ENCODE measurements at places on chromosomes 7 and 10. TPM values are rescaled to one million over a fixed set of nuclear protein-coding genes. Genes with fewer than 3 reads are reported as not detected.

DNA sequence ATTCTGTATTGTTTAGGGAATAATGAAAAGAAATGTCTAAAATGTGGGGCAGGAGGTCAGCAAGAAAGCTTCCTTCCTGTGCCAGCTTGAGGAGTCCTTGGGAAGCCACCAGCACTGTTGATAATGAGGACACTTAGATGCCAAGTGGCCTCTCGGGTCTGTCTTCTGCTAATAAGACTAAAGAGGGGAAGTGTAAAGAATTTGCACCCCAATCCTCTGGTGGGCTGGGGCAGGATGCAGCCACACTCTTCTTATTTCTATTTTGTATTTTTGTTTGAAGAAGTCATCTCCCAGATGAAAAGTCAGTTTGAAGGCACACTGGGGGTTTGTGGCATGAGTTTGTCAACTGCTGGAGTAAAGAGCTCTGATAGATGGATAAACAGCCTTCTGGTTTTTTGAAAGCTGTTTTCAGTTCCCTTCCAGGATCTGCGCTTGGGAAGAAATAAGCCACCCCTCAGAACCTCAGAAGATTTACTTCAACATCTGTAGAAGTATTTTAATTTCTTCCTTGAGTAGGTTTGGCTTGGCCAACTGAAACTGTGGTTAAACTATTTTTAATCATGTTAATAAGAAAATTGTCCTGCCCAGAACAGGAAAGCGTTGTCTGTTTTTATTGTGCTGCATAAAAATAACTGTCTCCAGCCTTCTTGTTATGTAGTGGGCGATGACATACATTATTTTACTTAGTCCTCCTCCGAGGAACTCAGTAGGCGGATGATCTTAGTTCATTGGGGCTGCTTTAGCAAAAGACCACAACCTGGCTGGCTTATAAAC is 128.8 kb upstream of the GPR26 start:
- no peak for DNase-seq
- H3K27me3 ChIP-seq, result peaks cover 30% of the 10 kb centered on the region
- H3K27ac ChIP-seq, result no peak overlapping the region
- H3K36me3 ChIP-seq, result no peaks in the 10 kb centered on the region
- H3K4me1 ChIP-seq, result no peaks in the 10 kb centered on the region

- H3K27ac ChIP-seq, result no peak overlapping the region
- H3K4me3 ChIP-seq, result no peak overlapping the region
- no peaks in the 10 kb centered on the region for H3K36me3 ChIP-seq
- no peak for DNase-seq
- H3K4me1 ChIP-seq, result no peaks in the 10 kb centered on the region
These were observed 249.7 kb downstream of the EMX2 start for GRCh38 chr10:117792214-117792613.

DNA sequence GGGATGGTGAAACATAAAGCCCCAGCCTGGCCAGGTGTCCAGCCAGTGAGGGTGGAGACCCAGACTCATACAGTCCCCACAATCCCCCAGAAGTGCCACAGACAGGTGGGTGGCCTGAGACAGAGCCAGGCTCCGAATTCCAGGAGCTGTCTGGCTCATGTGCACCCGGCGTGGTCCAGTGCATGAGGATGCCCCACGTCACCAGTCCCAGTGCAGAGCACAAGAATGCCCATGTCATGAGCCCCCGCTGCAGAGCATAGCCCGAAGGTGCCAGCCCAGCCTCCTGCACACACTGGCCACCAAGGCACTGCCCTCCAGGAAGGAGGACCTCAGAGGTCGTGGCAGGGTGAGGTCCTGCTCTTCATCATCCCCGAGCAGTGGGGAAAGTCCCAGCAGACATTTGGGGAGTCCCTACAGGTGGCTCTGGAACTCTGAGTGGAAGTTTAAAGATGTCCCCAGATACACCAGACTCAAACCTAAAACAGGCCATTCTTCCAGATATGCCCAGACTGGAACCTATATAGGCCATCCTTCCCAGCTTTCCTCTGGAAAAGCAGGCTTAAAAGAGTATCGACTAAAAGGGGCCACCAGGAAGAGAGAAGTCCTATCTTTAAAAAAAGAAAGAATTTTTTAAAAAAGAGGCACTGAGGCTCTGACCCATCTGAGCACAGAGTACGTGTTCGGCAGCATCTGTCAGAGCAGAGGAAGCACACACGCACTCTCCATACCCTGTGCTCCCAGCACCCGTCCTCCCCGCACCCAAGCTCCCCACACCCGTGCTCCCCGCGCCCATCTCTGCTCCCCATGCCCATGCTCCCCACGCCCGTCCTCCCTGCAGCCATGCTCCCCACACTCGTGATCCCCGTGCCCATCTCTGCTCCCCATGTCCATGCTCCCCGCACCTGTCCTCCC is 11.5 kb downstream of the DIP2C start:
- H3K36me3 ChIP-seq, result no peaks in the 10 kb centered on the region
- H3K4me3 ChIP-seq, result no peak overlapping the region
- no peaks in the 10 kb centered on the region for H3K4me1 ChIP-seq
- peaks cover 7% of the 10 kb centered on the region for H3K27me3 ChIP-seq
- no peak for DNase-seq

DNA sequence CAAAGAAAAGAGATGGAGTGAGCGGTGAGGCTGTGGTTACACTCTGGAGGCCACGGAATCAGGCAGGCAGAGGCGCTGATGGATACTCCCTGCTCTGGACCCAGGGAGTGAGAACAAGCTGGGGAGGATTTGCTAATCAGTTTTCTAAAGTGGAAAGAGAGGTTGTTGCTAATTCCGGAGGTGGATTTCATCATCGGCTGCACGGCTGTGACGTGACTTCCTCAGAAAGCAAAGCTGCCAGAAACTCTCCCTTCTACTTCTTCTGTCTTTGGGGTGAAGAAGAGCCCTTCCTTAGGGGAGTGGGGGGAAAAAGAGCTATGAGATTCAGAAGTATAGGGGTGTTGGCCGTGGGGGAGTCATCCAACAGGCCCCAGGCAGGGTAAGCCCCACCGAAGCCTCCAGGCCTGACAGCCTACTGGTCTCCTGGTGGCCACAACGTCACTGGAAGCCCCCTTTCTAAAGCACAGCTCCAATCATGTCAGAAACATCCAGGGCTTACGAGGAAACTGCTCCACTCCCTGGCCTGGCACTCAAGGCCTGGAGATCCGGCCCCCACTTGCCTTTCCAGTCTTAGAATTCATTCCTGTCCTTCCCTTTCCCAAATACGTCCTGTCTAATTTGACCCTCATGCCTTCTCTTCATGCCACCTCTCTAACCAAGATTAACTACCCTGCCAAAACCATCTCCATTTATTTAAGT is 114.5 kb downstream of the HIP1 start:
- no peaks in the 10 kb centered on the region for H3K4me1 ChIP-seq
- DNase-seq, result no peak
- peaks cover 4% of the 10 kb centered on the region for H3K27me3 ChIP-seq

GRCh38 chr10:20888620-20889330 is 8.3 kb downstream of the NEBL start:
- no peak overlapping the region for H3K4me3 ChIP-seq
- H3K36me3 ChIP-seq, result no peaks in the 10 kb centered on the region
- no peak for DNase-seq
- H3K27me3 ChIP-seq, result no peaks in the 10 kb centered on the region
- H3K27ac ChIP-seq, result no peak overlapping the region
- no peaks in the 10 kb centered on the region for H3K4me1 ChIP-seq

GRCh38 chr10:128855618-128856428 is 611.2 kb upstream of the MGMT start:
- H3K4me3 ChIP-seq, result no peak overlapping the region
- no peaks in the 10 kb centered on the region for H3K4me1 ChIP-seq
- no peaks in the 10 kb centered on the region for H3K36me3 ChIP-seq
- peaks cover 2% of the 10 kb centered on the region for H3K27me3 ChIP-seq
- DNase-seq, result no peak

GRCh38 chr7:101586078-101586905 is 42.8 kb downstream of the MYL10 start:
- H3K36me3 ChIP-seq, result no peaks in the 10 kb centered on the region
- no peak overlapping the region for H3K4me3 ChIP-seq
- H3K27ac ChIP-seq, result no peak overlapping the region
- H3K27me3 ChIP-seq, result no peaks in the 10 kb centered on the region

DNA sequence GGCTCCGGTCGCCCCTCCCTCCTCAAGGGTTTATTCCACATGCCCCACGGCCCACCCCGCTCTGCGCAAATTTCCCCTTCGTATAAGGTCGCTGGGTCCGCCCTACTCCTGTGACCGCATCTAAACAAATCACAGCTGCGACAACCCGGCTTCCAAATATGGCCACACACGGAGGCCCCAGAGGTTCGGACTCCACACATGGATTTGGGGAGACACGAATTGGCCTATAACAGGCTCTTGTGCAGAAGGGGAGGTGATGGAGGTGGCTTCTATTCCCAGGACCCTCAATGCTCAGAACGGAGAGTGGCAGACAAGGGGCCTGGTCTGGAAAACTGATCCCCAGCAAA is 90.1 kb downstream of the FOXL3 start:
- H3K27ac ChIP-seq, result peak overlapping the region; percentile 35
- DNase-seq, result no peak
- peaks cover 4% of the 10 kb centered on the region for H3K27me3 ChIP-seq
- H3K4me1 ChIP-seq, result peaks cover 16% of the 10 kb centered on the region
- H3K36me3 ChIP-seq, result peaks cover 6% of the 10 kb centered on the region
- H3K4me3 ChIP-seq, result no peak overlapping the region

GRCh38 chr10:112389271-112389822 is 15.4 kb downstream of the ACSL5 start:
- DNase-seq, result peak; percentile 64
- peaks cover 60% of the 10 kb centered on the region for H3K4me1 ChIP-seq
- no peaks in the 10 kb centered on the region for H3K27me3 ChIP-seq
- H3K36me3 ChIP-seq, result peaks cover 44% of the 10 kb centered on the region
- peak overlapping the region; percentile 88 for H3K27ac ChIP-seq

- H3K4me3 ChIP-seq, result no peak overlapping the region
- H3K36me3 ChIP-seq, result no peaks in the 10 kb centered on the region
- peaks cover 8% of the 10 kb centered on the region for H3K27me3 ChIP-seq
- peak; percentile 16 for DNase-seq
- peaks cover 3% of the 10 kb centered on the region for H3K4me1 ChIP-seq
These were observed 9.0 kb downstream of the ADGRA1 start for GRCh38 chr10:133096616-133097269.

- H3K27ac ChIP-seq, result peak overlapping the region; percentile 93
- peaks cover 45% of the 10 kb centered on the region for H3K4me1 ChIP-seq
- peak overlapping the region; percentile 96 for H3K4me3 ChIP-seq
- DNase-seq, result no peak
These were observed 1.1 kb downstream of the SNX13 start for GRCh38 chr7:17939211-17939605.

GRCh38 chr10:10293481-10293951 is 724.2 kb upstream of the CELF2 start:
- no peaks in the 10 kb centered on the region for H3K36me3 ChIP-seq
- H3K4me3 ChIP-seq, result no peak overlapping the region
- no peaks in the 10 kb centered on the region for H3K4me1 ChIP-seq
- H3K27ac ChIP-seq, result no peak overlapping the region

DNA sequence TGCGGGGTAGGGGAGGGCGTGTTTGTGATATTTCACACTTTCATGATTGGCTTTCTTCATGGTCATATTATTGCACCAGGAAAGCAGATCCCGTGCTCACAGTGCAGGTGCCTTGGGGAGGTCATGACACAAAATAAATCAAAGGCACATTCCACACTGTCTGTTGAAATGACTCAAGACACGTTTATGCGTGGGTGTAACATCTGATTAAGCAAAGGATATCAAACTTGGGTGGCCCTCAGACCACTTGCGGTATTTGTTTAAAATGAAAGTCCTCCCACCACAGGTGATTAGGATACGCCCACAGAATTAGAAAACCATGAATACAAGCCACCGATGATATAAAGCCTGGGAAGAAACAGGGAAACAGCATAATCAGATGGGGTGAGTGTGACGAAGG is 51.1 kb downstream of the SVIL start:
- DNase-seq, result no peak
- H3K27me3 ChIP-seq, result no peaks in the 10 kb centered on the region
- H3K4me1 ChIP-seq, result peaks cover 5% of the 10 kb centered on the region
- no peak overlapping the region for H3K4me3 ChIP-seq
- no peak overlapping the region for H3K27ac ChIP-seq
- peaks cover 2% of the 10 kb centered on the region for H3K36me3 ChIP-seq

GRCh38 chr10:131561897-131562296 is 250.4 kb upstream of the TCERG1L start:
- H3K4me3 ChIP-seq, result no peak overlapping the region
- H3K4me1 ChIP-seq, result no peaks in the 10 kb centered on the region
- no peak for DNase-seq
- no peak overlapping the region for H3K27ac ChIP-seq
- no peaks in the 10 kb centered on the region for H3K36me3 ChIP-seq

DNA sequence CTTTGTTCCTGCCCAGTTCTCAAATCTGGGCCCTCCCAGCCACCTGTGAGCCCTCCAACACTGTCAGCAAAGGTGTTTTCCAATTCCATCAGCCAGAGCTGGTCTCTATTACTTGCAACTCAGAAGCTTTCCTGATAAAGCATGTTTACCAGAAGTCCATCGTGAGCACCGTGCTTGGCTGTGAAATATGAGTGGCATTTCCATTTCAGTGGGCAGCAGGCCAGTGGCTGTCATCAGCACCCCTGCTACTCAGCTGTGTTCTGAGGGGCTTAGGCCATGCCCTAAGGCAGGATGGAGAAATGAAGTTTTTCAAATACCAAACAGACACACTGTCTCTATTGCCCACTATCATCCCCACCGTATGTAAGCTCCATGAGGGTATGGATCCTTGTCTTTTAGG is 12.7 kb upstream of the BNIP3 start:
- H3K4me3 ChIP-seq, result no peak overlapping the region
- no peaks in the 10 kb centered on the region for H3K27me3 ChIP-seq
- no peak for DNase-seq
- H3K27ac ChIP-seq, result no peak overlapping the region
- no peaks in the 10 kb centered on the region for H3K36me3 ChIP-seq

Gene MMD2
- total RNA-seq, result not detected

Gene BTBD16
- total RNA-seq, result not detected

Gene BICC1
- not detected for total RNA-seq

Gene LOXL4
- total RNA-seq, result not detected

Gene CDC14C
- not detected for total RNA-seq

Gene GOLGA7B
- total RNA-seq, result 0.80 TPM

Gene SLC35B4
- total RNA-seq, result 15.7 TPM

Gene CALCR
- total RNA-seq, result not detected

Data from activated naive CD8-positive, alpha-beta T cell treated with anti-CD3 and anti-CD28 coated beads for 36 hours (primary cell).